ENCODE measurements at places on chromosomes 1 and 21.

DNA sequence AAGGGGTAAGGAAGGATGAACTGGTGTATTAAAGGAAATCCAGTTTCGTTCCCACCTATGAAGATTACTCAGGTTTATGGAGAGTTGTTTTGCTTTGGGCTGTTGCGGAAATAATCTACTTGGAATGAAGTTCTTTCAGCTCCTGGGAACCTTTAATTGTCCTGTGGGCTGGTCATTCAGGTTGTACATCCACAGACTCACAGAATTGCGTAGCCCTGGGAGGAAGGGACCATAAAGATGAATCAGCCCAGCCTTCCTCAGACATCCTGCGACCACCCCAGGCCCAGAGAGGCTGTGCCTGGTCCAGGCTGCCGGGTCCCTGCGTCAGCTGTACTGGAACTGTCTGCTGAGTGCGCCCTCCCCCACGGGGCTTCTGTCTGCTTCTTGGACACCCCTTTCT lies 72.7 kb downstream of the GALNT2 start:
- no peak for DNase-seq

DNA sequence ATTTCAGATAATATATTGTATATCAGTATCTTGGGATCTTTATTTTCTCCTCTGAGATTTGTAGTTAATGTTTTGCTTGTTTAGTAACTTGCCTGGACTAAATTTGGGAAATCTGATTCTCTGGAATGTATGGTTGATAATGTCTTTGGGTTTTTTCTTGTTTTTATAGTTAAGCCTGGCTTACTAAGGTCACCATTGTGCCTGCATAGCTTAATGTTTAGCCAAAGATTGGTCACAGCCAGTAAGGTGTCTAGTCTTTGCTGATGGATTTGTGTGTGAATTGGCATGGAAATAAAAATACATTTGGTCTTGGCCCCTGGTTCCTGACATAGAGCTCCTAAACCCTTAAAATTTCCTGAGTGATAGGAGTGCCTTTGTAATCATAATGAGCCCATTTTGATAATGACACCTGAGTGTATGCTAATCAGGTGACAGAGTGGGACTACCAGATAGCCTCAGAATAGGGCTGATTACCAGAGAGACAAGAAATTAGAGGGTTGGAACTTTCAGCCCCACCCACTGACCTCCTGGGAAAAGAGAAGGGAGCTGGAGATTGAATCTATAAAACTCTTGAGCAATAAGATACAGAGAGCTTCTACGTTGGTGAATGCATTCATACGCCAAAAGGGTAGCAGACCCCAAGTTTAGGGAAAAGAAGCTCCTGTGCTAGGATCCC lies 47.9 kb upstream of the NUF2 start:
- no peak for DNase-seq

DNA sequence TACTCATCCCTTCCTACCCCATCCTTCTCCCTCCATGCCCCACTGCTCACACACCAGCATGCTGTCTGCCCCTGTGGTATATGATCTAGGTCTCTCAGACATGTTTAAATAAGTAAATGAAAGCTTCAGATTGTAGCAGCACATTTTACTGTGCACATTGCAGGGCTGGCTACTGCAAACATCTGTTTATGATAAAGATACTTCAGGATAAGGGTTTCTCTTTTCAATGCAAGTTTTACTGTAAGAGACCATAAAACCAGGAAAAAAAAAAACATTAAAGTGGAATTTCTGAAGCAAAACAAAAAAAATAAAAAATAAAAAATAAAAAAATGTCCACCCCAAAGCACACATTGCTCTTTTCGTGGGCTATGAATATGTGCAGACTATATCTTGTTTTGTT lies 184.4 kb downstream of the USH2A start:
- DNase-seq, result no peak

- DNase-seq, result no peak
These were observed 73.0 kb downstream of the NGF start for GRCh38 chr1:115265099-115265498.

- no peak for DNase-seq
These were observed 139.3 kb upstream of the KIAA0040 start for GRCh38 chr1:175331891-175332290.

DNA sequence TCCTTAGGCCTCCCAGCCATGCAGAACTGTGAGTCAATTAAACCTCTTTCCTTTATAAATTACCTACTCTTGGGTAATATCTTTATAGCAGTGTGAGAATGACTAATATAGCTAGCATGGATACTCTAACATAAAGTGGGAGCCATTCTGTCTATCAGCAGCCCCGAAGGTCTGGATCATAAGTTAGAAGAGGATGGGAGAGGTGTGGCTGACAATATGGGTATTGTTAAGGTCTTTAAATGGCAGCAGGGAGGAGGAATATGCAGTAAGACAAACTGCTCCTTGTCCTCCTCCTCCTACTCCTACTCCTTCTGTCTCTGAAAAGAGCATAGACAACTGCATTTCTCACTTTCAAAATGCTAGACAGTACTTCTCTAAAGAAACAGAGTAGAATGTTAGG lies 214.0 kb upstream of the C1orf87 start:
- no peak for DNase-seq

GRCh38 chr1:231354330-231355020 lies 16.4 kb downstream of the SPRTN start:
- DNase-seq, result no peak

Data from NCI-H1417 (cell line).